ENCODE measurements at places on chromosomes 3 and 15. TPM values are rescaled to one million over a fixed set of nuclear protein-coding genes. Genes with fewer than 3 reads are reported as not detected.

Gene EPHA6
- polyA plus RNA-seq: not detected

Gene C3orf70
- not detected for polyA plus RNA-seq

Gene CCR2
- not detected for polyA plus RNA-seq

Gene CHRD
- polyA plus RNA-seq: not detected

Gene SCAANT1
- not detected for polyA plus RNA-seq

Gene CFAP92
- 0.20 TPM for polyA plus RNA-seq

Gene LRRN1
- polyA plus RNA-seq: 0.20 TPM

Gene CELF6
- not detected for polyA plus RNA-seq

Gene PTPRG
- not detected for polyA plus RNA-seq

Gene BCL2A1
- polyA plus RNA-seq: 19.6 TPM

Gene NEK10
- polyA plus RNA-seq: not detected

Gene SPPL2A
- 33.3 TPM for polyA plus RNA-seq

Gene EOMES
- polyA plus RNA-seq: 103 TPM

Gene OR5H1
- polyA plus RNA-seq: not detected

Gene GOLGA6L10
- polyA plus RNA-seq: 0.30 TPM

Gene NUP210
- 37.3 TPM for polyA plus RNA-seq

Gene NR1I2
- polyA plus RNA-seq: 0.42 TPM

Gene PLIN1
- polyA plus RNA-seq: not detected

Gene MAP6D1
- polyA plus RNA-seq: 2.9 TPM

Gene HTR3E
- polyA plus RNA-seq: not detected

Gene LIPH
- not detected for polyA plus RNA-seq

Gene FES
- polyA plus RNA-seq: 0.08 TPM

Gene SSUH2
- polyA plus RNA-seq: not detected

Gene CCDC80
- 0.04 TPM for polyA plus RNA-seq

Gene STXBP5L
- polyA plus RNA-seq: not detected

Gene KY
- not detected for polyA plus RNA-seq

Gene CTXN2
- not detected for polyA plus RNA-seq

Gene CYP19A1
- polyA plus RNA-seq: not detected

Gene SLC24A1
- polyA plus RNA-seq: 1.7 TPM

Gene SPINK8
- polyA plus RNA-seq: not detected

Gene NANOGP8
- 1.1 TPM for polyA plus RNA-seq

Gene GOLGA8T
- not detected for polyA plus RNA-seq
